ENCODE measurements at places on chromosomes 13 and 19.

DNA sequence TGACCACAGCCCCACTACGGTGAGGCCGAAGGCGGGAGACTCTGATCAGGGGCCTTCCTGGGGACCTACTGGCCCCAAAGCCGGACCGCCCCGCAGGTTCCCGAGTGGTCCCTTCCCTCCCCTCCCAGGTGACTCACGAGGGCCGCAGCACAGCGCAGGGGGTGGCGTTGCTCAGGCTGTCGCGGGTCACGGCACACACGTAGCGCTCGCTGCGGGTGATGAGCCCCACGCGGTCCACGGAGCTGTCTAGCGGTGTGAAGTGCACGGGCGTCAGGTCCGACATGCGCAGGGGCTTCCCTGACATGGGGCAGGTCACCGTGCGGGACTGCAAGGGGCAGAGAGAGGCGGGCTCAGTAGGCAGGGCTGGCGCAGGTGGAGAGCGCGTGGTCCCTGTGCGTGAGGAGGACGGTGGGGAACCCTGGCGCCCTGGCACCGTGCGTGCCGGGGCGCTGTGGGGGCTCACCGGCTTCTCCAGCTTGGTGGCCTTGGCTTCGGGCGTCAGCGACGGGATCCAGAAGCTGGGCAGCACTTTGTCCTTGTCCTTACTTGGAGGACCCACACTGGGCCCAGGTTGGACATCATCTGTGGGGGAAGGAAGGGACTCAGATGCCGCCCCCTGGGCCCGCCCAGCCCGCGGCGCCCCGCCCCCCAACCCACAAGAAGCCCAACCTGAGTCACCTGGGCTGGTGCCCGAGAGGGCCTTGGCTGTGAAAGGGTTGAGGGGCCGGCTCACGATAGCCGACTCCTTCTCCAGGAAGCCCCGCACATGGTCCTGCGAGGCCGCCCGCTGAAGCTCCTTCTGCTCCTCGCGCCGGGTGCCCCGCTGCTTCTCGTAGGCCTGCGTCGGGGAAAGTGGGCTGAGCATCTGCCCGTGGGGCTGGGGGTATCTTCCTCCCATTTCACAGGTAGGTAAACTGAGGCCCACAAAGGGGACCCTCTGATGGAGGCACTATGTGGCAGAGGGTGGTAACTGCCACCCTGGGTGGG, 23.7 kb downstream of the NOSIP start:
- no peak for DNase-seq

GRCh38 chr19:28332351-28332750, 880.6 kb downstream of the UQCRFS1 start:
- DNase-seq: no peak

DNA sequence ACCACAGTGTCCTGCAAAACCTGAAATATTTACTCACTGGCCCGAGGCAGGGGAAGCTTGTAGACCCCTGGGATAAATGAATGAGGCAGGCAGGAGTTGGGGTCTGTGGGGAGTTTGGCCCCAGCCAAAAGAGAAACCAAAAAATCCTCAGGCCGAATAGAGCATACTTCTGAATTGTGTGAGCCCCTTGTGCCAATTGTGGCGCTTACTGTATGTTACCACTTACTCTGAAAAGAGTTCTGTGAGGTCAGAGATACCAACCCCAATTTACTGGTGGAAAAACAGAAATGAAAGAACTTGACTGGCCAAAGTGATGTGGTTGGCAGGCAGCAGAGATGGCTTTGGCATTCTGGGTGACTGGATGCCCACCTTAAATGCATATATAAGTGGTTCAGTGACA, 6.9 kb downstream of the CARM1 start:
- DNase-seq: no peak

DNA sequence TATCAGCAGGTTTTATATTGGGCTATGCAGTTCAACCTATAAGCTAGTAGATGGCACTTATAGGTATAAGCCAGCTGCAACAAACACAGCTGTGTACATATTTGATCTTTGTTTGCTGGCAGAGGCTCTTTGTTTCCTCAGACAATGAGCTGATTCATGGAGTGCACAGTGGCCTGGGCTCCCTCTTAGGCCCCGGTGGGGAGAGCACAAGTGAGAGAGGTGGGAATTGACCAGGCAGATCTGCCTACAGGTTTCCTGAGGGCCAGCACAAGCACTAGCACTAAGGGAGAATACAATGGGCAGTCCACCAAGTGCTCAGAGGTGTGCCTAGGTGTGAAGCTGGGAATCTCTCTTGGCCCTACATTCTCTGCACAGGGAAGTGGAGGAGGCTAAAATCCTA, 1390.7 kb downstream of the SLITRK5 start:
- DNase-seq: no peak

DNA sequence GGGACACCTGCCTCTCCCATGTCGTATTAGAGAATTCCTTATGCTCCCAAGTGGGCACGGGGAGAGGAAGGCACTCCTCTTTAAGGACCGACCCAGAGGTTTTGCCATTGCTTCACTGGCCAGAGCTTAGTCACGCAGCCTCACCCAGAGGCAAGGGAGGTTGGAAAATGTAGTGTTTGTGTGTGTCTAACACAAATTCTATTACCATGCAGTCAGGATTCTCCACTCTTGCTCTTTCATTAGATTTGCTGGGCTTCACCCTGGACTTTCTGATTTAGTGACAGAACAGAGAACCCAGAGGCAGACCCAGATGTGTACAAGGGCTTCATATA, 14.6 kb upstream of the NCCRP1 start:
- DNase-seq: no peak

DNA sequence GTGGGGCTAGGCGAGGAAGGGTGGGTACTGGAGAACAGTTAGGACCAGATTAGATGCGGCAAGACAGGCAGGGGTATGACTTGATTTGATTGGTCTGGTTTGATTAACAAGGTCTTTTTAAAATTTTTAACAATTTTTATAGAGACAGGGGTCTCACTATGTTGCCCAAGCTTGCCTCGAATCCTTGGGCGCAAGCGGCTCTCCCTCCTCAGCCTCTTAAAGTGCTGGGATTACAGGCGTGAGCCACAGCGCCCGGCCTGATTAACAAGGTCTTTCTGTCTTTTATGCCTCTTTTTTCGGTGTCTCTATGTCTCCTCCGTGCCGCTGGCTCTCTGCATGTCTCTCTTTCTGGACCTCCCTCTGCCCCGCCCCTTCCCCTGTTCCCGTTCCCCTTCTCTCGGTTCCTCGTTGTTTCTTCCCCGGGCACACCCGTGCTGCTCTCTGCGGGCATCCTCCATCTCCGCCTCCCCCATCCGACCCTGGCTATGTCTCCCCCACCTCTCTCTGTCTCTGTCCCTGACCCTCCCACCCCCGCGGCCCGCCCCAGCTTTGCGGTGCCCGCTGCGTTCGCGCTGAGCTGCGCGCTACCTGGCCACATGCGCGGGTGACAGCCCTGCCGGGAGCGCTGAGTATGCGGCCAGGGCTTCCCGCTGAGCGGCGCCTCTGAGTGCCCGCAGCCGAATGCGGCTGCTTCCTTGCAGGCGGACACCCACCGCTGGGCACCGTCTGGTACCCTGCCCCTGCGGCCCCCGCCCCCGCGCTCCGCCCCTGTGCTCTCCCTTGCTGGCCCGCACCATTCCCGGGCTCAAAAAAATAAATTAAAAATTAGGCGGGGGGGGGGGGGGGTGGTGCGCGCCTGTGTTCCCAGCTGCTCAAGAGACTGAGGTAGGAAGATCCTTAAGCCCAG, 8.1 kb upstream of the SDHAF1 start:
- DNase-seq: no peak

DNA sequence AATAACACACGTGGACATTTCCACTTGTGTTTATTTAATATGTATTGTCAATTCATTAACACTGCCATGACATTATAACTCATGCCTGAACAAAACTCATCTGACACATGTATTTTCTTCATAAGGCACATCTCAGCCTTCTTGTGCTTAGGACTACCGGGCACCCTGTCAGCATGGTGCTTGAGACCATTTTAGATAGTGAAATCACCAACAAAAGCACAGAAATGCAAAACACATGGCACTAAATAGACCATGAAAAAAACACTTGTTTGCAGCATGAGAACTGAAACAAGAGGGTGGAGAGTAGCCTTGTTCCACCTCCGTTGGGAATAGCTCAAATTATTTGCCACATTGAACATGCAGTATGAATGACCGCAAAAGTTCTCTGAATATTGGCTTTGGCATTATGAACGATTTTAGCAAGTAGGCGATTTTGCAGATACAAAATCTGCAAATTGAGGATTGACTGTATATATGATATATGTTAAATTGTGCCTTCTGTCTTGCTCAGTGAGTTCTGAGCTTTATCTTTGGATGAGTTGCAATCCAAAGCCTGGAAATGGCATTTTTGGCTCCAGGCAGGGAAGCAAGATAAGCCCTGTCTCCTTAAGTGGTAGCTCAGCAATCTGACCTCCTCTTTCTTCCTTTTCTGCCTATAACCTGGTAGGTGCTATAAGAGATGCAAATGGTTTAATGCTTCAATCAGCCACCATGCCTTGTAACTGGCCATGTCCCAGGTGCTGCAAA, 328.2 kb downstream of the HS6ST3 start:
- no peak for DNase-seq

- no peak for DNase-seq
These were observed 284.7 kb downstream of the SLC7A1 start for GRCh38 chr13:29310806-29311205.

DNA sequence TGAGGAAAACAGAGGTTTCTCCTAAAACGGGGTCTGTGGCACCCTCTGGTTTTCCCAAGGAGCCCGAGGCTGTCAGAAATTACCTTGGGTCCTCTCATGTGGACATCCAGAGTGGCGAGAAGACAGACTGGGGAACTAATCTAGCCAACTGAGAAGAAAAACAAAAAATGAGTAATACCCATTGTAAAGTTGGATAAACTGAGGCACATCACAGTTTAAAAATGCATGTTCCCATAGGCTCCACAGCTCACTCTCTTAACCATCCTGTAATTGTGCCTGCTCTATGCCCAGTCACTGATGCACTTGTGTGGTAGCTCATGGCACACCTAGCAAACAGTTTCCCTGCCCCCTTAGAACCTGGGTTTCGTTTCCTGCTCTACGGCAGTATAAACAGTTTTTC, 15.2 kb upstream of the UPF3A start:
- no peak for DNase-seq

DNA sequence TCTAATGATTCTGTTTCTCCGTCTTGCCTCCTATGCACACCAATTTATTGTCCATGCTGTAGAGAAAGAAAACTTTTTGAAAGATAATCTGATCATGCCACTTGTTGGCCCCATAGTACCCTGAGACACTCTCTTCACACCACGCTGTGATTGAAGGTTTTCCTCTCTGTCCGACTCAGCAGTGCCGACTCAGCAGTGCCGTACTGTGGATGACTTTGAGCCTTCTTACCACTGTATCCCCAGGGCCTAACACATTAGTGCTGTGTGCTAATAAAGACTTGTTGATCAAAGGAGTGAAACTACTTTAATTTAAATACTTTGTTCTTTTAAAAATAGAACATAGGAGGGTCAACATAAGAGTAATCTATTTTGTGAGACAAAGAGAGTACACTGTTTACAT, 429.6 kb downstream of the KLF12 start:
- DNase-seq: no peak

- DNase-seq: no peak
These were observed 10.4 kb upstream of the ITM2B start for GRCh38 chr13:48222358-48223301.

DNA sequence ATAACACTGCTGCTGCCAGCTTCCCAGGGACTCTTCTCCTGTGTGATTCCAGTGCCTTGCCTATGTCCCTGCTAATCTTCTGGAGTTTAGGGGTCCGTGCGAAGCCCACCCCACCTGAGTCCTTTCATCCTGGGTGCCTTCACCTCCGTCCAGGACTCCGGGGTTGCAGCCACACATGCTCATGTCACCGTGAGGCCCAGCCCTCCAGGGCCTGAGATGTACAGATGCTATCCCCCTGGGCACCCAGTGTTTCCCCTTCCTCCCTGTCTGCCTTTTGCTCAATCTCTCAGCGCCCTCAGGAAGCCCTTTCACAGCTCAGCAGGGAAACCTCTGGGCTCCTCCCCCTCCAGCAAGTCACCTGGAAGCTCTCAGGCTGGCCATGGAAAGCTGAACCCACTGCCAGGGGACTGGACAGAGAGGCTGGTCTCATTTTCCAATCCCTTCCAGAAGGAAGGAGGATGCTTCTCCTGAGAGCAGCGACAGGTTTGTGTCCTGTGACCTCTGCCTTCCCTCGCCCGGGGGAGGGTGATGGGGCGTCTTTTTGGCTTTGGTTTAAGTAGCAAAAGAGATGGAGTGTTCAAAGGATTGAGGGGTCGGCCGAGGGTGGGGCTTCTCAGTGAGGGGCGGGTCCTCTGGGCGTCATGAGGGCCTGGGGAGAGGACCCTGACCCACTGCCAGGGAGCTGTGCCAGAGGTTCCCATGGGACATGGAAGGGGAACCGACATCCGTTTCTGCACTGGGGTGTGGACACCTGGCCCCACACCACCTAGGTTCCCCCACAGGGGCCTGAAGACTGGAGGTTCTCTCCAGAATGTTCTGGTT, 30.8 kb upstream of the TFDP1 start:
- no peak for DNase-seq

DNA sequence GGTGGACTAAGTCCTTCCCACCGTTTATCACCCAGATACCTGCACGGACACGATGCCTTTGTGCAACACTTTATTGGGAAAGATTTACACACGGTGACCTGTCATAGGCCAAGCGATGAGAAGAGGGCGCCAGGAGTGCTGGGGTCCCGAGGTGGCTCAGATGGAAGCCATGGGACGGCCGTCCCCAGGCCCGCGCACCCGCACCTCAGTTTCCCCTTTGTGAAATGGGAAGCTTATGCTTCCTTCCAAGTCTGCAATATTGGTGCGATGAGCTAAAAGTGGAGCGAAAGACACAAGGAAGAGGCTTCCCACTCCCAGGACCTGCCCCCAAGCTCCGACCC, 369 bp upstream of the TMC4 start:
- DNase-seq: no peak

DNA sequence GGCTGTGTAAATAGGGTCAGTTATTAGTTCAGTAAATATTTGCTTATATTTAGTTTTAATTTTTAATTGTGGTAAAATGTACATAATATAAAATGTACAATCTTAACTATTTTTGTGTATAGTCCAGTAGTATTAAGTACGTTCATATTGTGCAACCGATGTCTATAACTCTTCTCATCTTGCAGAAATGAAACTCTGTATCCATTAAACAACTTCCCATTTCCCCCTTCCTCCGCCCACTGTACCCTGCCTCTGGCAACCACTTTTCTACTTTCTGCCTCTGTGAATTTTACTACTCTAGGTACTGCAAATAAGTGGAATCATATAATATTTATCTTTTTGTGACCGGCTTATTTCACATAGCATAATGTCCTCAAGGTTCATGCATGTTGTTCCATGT, 24.4 kb downstream of the UBAC2 start:
- no peak for DNase-seq

GRCh38 chr13:52787235-52787634, 47.6 kb upstream of the CNMD start:
- no peak for DNase-seq

- peak; percentile 87 for DNase-seq
These were observed 3.7 kb upstream of the ZNF665 start for GRCh38 chr19:53196777-53197396.

GRCh38 chr13:27270594-27271520, at the start of gene RASL11A:
RASL11A (plus strand) TSS chr13:27270830; CDS start chr13:27270945, 115 bp downstream.
- DNase-seq: peak; percentile 28
